ENCODE measurements at places on chromosomes 5 and 9. TPM values are rescaled to one million over a fixed set of nuclear protein-coding genes. Genes with fewer than 3 reads are reported as not detected.

SLCO6A1 gene
- total RNA-seq: not detected

GRCh38 chr9:18007621-18008020 is 428.8 kb downstream of the SH3GL2 start:
- no peaks in the 10 kb centered on the region for H3K27me3 ChIP-seq
- DNase-seq: no peak
- H3K27ac ChIP-seq: no peak overlapping the region

- no peaks in the 10 kb centered on the region for H3K4me1 ChIP-seq
- H3K27ac ChIP-seq: no peak overlapping the region
- no peaks in the 10 kb centered on the region for H3K27me3 ChIP-seq
- DNase-seq: no peak
- H3K36me3 ChIP-seq: no peaks in the 10 kb centered on the region
These were observed 74.4 kb downstream of the INSL6 start for GRCh38 chr9:5110867-5111681.

DNA sequence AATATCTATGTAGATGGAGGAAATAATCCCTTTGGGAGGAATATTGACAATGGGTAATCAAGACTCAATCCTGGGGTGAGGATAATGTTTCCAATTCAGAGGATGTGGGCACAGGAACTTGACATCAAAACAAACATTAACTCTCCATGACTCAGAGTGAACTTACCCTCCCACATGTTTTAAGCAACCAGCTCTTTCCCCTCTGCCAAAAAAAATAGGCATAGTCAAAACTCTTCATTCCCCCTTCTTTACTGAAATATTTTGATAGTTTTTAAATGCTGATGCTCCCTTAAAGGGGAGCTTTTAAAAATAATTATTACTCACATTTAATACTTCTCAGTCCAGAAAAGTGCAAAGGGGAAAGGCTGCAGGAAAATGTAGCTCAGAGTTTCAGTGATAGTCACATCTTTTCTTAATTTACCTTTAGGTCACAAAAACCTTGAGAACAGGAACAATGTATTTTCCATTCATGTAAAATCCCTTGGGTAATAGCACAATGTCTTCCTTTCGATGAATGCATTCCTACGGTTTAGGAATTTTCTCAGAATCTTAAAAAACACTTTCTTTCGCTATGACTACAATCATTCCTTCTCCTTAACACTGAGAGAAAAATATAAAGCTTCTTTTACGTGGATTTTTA is 298.4 kb upstream of the GRAMD2B start:
- H3K36me3 ChIP-seq: no peaks in the 10 kb centered on the region
- no peak overlapping the region for H3K4me3 ChIP-seq
- no peaks in the 10 kb centered on the region for H3K27me3 ChIP-seq
- H3K4me1 ChIP-seq: no peaks in the 10 kb centered on the region
- no peak for DNase-seq

- H3K4me1 ChIP-seq: no peaks in the 10 kb centered on the region
- no peak for DNase-seq
- H3K27ac ChIP-seq: no peak overlapping the region
- no peaks in the 10 kb centered on the region for H3K27me3 ChIP-seq
- no peaks in the 10 kb centered on the region for H3K36me3 ChIP-seq
These were observed 544.7 kb upstream of the KLF4 start for GRCh38 chr9:108033976-108034964.

DNA sequence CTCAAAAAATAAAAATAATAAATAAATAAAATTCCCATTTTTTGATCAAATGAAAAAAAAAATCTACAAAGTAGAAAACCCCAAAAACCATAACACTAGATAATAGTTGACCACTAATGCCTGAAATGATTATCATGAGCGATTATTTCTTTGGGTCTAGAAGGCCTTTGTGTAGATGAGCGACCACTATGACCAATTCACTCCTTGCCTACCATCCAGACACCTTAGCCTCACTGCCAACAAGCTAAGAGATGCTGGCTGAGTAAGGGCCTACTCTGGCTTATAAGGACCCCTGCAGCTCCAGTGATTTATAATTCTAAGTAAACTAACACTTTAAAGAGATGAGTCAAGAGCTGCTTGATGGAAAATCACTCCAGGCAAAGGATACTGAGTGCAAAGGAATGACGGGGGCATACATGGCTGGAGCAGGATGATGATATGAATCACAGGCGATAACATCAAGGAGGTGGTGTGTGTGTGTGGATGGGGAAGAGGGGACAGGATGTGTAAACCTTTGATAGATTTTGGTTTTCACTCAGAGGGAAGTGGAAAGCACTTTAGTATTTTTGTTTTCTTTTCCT is 4.8 kb upstream of the F2RL1 start:
- H3K27me3 ChIP-seq: no peaks in the 10 kb centered on the region
- no peak overlapping the region for H3K27ac ChIP-seq

Data from CD4-positive, alpha-beta memory T cell (primary cell).